Dorsolateral prefrontal cortex (tissue), 122 donors: ENCODE measurements at places on chromosomes 3 and 15.

- no peak for DNase-seq
These were observed 30.7 kb upstream of the MYLK start for GRCh38 chr3:123914829-123915228.

- DNase-seq: no peak
These were observed 5.8 kb downstream of the HYAL2 start for GRCh38 chr3:50316657-50317242.

DNA sequence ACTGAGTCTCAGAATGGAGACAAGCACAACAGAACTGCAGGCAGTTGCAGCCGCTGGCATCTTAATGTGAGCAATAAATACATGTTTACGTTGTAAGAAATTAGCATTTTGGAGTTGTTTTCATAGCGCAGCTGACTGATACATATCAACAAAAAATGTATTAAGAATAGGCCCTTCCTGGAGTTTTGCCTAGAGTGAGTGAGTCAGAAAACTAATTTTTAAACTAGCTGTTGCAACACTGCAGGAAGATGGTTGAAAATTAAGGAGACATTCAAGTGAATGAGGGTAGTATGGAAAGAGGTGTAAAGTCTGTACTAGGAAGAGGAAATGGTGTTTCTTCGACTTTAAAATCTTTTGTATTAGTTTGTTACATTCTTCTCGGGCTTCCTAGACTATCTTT lies 39.6 kb upstream of the TIMP4 start:
- no peak for DNase-seq

GRCh38 chr15:31384568-31384967 lies 57.9 kb downstream of the KLF13 start:
- DNase-seq: no peak

DNA sequence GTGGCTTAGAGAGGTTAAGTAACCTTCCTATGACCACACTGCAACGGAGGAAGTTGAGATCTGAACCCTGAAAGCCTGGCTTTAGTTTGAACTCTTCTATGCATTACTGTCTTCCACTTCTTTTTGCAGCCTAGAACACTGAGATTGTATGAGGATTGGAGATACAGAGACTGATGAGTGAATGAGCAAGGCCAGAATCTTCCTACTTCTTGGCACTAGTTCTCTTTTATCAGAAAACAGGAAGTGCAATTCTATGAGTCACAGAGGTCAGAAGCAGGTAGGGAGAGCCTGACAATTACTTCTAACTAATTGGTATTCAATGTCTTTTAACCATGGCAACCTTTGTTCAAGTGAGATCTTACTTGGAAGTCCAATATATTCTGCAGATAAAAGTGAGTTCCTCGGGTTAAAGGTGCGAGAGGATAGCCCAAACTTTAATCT lies 219.0 kb downstream of the SHQ1 start:
- no peak for DNase-seq

DNA sequence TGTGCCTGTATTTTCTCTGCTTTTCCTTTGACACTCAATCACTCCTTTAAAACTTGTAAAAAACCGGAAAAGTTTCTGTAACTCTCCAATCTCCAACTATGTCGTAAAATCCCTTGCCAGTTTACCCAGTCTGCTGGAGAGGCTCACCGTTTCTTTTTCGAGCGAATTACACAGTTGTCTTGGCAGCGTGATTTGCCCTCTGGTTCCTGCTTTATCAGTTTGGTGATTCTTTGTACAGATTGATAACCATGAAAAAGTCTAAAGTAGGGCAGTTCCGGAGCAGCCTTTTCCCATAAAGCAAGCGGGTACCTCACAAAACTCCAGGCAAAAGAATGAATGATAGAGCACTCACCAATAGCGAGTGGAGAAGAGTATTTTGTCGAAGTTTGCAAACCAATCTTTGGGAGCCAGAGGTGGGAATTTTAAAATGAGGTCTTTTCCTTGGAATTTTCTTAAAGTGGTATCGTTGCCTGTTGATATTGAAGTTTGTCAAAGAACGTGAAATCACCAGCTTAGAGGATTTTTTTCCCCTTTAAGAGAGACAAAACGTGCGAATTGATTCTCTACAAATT lies at the start of gene TTC23:
Gene TTC23, minus strand, starts transcription at position 312 of the 572 bp plus-strand sequence. CDS start 20,869 bp downstream, outside the sequence.
- DNase-seq: no peak

- DNase-seq: no peak
These were observed 1.8 kb downstream of the WWTR1 start for GRCh38 chr3:149655826-149656574.

- DNase-seq: no peak
These were observed 517.2 kb upstream of the CBLB start for GRCh38 chr3:106386050-106386449.

GRCh38 chr15:66132251-66132816 lies 121.2 kb downstream of the MEGF11 start:
- peak; percentile 46 for DNase-seq

DNA sequence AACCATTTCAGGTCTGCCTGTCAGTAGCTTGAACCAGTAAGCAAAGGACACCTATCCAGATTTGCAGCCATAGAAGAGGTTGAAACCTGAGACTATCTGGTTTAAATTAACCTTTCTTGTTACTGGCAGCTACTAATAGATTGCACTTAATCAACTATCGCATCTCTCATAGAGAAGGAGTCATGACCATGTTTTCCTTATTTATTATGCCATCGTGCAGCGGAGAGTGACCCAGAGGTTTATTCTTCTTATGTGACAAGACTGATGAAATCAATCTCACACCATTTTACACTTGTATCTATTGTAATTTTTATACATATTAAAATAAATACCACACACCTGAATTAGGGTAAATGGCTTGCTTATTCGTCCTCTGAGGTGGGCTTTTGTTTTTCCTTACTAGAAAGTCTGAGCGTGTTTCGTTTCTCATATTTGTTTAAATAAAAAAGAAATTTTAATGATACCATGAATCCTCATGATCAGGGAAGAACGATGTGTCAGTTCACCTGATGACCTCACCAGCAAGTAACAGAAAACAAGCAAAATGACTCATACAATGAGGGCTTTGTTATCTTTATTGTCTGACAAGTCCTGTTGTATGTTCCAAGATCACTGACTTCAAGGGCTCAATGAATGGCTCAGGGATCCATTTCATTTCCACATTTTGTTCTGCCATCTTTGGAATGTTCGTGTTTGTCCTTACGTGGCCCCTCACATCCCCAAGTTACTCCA lies 379.5 kb upstream of the DPH6 start:
- DNase-seq: no peak

DNA sequence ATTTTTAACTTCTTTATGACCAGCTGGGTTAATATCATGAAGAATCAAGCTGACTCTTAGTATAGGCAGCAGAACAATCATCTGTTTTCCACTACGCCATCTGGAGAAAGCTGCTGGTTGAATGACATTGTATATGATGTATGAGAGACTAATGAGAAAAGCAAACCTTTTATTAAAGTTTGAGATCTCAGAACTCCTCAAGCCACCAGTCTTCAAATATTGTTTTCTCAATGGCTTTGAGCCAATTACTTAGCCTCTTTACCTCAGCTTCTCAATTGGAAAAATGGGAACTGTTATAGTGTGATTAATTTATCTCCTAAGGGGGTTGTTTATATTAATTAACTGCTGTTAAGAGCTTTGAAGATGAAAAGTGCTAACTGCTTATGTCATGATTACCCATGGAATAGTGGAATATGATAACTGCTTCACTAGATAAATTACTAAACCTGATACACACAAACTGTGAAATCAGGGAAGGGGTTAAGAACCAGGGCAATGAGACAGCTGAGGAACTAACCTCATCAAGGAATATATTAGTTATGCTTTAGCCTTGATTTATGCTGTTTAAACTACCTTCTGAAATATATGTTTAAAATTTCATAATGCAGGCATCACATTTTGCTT lies 330.1 kb downstream of the SOX2 start:
- no peak for DNase-seq

DNA sequence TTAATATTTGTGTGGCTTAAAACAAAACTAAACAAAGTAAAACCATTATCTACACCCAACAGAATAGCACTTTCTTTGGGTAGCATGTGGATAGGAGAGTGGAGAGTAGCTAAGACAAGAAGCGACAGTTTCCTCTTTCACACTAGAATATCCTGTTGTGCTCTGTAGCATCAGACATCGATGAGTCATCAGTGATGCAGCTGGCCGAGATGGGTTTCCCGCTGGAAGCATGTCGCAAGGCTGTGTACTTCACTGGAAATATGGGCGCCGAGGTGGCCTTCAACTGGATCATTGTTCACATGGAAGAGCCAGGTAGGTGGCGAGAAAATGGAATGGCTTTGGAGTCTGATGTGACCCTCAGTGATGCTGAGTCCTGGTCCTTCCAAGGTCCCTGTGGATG lies 108.1 kb downstream of the USP13 start:
- DNase-seq: no peak

DNA sequence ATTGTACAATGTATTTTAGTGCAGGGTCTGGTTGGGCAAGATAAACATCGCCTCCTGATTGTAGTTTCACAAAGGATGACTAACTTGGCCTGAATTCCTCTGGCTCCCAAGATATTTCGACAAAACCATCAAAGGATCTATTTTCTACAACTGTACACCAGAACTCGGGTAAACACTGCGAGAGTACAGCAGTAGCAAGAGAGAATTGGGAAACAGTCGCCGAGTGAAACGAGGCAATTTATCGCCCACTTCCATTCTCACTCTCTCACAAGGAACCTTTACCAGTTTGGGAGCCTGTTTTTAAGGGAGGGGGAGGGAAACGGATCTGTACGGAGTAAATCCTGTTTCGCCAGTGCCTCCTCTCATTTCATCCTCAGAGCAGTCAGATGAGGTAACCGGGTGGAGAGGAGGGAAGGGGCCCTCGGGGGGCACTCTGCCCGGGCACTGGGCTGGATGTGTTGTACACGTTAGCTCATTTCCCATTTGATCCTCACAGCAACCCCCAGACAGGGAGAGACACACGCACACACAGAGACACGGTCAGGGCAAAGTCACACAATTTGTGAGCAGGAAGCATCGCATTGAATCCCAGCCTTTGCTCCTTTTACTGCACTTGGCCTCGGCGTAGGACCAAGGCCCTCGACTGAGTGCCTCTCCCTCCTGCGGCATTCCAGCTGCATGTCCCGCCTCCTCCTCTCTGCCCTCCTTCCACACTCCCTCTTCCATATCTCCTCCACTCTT lies 120.1 kb downstream of the LIPC start:
- no peak for DNase-seq

DNA sequence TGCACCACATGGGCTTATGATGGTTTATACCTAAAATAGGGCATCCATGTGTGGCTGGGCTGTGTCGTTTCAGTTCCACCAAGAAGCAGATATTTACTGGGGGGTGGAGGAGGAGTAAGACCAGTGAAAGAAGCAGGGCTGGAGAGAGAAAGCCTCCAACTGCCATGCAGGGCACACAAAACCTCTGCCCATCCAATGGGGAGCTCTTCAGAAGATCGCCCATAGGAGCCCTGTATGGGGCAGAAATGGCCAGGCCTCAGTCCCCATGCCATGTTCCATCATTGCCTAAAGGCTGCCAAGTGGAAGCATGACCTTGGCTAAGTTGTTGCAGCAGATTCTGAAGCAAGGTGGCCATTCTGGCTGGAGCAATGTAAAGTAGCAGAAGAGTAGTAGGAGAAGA lies 277.0 kb downstream of the MEX3B start:
- no peak for DNase-seq

DNA sequence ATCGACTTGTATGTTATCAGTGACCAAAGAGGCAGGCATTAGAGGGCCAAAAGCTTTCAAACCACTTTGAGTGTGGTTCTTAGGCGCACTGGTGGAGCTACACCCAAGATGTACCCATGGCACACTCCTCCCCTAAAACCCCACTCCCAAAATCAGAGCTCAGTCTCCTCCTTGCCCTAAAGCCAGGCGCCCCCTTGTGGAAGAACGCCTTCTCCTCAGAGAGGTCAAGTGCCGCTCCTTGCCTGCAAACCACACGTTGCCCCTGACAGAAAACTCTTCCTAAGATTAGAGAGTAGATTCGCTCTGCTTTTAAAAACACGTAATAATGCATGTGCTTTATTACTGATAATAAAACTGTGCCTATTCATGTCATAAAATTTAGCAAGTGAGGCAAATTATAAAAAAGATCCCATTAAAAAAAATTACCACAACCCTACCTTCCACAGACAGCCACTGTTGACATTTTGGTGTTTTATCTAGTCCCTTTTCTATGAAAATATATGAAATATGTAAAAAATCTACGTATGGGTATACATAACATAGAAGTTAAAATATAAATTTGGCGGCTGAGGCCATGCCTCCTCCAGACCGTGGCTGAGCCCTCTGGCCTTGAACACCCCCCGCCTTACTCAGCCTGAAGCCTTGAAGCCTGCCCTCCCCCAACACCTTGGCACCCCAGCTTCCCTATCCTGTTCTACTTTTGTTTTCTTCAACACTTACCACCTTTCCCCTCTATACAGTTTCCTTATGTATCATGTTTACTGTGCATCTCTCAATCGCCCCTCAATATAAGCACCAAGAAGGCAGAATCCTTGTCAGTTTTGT lies 33.5 kb downstream of the BCL2L10 start:
- peak; percentile 45 for DNase-seq

DNA sequence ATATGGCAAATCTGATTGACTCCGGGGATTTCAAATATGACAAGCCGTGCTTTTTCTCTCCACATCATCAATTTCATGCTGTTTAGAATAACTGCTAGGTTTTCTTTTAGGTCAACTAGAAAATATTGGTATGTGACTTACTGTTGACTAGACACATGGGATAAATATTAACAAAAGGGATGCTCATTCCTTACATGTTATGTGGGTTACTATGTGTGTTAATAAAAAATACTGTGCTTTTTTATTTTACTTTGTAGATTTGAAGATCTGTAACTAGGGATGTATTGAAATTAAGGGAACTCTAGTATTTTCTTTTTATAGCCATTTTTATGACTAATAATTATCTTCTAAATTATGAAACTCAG lies 264.6 kb upstream of the COL8A1 start:
- no peak for DNase-seq

GRCh38 chr3:46926039-46926438 lies 48.5 kb downstream of the PTH1R start:
- DNase-seq: no peak

DNA sequence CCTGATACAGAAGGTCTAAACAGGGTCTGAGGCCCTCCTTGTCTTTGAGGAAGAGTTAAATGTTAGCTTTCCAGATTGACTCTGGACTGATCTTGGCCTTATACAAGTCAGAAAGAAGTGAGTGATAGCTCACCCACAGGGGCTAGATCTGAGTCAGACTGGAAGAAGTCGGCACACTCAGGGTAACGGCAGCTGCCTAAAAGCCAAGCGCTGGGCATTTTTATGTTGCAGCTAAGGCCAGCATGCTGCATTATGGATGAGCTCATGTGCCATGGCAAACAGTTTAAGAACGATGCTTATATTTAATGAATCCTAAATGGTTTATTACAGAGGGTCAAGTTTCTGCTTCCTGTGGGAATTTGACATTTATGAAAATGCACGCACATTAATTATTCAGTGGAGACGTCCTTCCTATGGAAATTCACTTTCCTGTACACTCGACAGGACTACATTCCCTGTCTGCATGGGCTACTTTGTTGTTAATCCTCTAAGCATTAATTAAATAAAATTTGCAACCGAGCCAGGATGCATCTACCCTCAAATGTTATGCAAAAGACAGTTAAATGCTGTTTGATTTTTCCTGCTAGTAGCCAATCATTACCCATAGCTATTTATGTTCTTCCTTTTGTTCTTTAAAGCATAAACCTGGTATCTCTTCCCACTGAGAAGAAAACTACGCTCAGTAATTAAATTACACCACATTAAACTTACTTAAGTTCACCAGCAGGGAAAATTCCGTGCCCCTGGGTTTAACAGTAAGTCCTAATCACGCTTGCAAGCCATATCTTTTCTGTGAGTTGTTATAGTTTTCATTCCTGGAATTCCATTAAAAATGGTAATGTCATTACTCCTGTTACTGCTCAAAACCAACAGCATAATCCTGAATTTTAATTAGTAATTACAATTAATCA lies 762.7 kb upstream of the CFAP20DC start:
- DNase-seq: no peak
